ENCODE measurements at places on chromosomes 6 and 20.

GRCh38 chr20:52031563-52032303 is 159.8 kb downstream of the ZFP64 start:
- H3K36me3 ChIP-seq: no peaks in the 10 kb centered on the region
- no peak for DNase-seq
- H3K27me3 ChIP-seq: no peaks in the 10 kb centered on the region
- H3K4me3 ChIP-seq: no peak overlapping the region

DNA sequence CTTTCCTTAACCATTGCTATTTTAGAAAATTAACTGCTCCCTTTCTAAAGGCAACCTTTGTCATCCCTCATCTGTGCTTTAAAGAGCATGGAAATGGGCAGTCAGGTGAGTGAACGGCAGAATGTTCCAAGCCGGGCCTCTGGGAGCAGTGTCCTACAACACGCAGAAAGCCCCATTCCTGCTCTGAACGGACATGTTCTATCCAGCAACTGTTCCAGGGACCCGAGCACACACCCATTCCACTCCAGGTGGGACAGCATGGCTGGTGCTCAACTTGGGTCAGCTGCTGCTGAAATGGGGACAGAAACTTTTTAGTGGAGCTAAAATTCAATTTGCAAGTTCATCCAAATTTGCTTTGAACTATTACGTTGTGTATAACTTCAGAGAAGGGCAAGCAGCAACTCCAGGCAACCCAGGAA is 26.7 kb downstream of the DIDO1 start:
- H3K27ac ChIP-seq: no peak overlapping the region
- H3K4me3 ChIP-seq: no peak overlapping the region
- no peaks in the 10 kb centered on the region for H3K27me3 ChIP-seq
- H3K4me1 ChIP-seq: peaks cover 5% of the 10 kb centered on the region
- H3K36me3 ChIP-seq: peaks cover 34% of the 10 kb centered on the region

- H3K4me3 ChIP-seq: no peak overlapping the region
- no peak for DNase-seq
- no peaks in the 10 kb centered on the region for H3K36me3 ChIP-seq
- no peaks in the 10 kb centered on the region for H3K4me1 ChIP-seq
Measured at GRCh38 chr6:71336901-71337300, 48.3 kb downstream of the OGFRL1 start.

DNA sequence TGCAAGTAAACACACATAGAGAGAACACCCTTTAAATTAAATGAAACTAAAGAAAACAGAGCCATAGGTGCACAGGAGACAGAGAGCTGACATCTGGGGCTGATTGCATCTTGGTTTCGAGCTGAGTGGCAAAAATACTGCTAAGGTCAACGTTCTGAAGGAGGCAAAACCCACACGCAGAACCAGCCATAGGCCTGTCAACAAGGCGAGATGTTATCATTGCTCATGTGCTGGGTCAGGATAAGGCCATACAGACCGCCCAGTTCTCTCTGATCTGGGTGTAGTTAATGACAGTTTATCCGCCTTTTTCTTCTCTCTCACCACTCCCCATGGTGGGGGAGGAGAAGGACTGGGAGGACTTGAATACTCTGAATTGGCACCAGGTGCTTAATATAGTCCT is 4.5 kb upstream of the FAM110A start:
- H3K27me3 ChIP-seq: no peaks in the 10 kb centered on the region
- H3K4me1 ChIP-seq: peaks cover 5% of the 10 kb centered on the region
- no peak overlapping the region for H3K27ac ChIP-seq
- no peaks in the 10 kb centered on the region for H3K36me3 ChIP-seq
- no peak overlapping the region for H3K4me3 ChIP-seq

- peak overlapping the region; percentile 70 for H3K4me3 ChIP-seq
- DNase-seq: no peak
- H3K4me1 ChIP-seq: peaks cover 19% of the 10 kb centered on the region
- peak overlapping the region; percentile 79 for H3K27ac ChIP-seq
- no peaks in the 10 kb centered on the region for H3K27me3 ChIP-seq
- no peaks in the 10 kb centered on the region for H3K36me3 ChIP-seq
Measured at GRCh38 chr20:35617397-35618262, 2.0 kb downstream of the SPAG4 start.

DNA sequence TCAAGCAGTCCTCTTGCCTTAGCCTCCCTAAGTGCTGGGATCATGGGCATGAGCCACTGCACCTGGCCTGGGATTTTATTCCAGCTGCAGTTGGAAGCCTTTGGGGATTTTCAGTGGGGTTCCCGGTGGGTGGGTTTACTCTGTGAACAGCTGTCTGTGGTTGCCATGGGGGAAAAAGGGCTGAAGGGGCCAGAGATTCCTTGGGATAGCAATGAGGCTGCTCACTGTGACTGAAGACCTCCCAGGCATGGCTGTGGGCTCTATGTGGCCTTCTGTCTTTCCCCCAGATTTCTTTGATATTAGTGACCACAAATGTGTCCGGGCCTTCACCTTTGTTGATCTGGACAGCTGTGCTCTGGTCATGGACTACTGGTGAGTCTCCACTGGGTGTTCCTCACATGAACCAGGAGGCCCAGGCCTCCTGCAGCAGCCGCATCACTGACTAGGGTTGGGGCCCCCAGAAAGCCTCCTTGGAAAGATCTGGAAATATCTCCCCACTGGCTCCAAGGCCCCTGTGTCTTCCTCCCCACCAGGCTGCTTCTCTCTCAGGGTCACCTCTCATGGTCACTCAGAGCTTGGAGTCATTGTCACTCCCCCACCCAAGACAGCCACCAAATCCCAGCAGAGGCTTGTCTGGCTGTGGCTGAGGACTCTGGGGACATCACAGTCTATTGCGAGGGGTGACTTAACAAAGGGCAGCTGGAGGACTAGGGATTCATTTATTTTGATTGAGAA is 33.4 kb downstream of the EFCAB8 start:
- no peaks in the 10 kb centered on the region for H3K27me3 ChIP-seq
- H3K36me3 ChIP-seq: no peaks in the 10 kb centered on the region
- DNase-seq: no peak
- no peak overlapping the region for H3K27ac ChIP-seq
- H3K4me1 ChIP-seq: no peaks in the 10 kb centered on the region
- no peak overlapping the region for H3K4me3 ChIP-seq

DNA sequence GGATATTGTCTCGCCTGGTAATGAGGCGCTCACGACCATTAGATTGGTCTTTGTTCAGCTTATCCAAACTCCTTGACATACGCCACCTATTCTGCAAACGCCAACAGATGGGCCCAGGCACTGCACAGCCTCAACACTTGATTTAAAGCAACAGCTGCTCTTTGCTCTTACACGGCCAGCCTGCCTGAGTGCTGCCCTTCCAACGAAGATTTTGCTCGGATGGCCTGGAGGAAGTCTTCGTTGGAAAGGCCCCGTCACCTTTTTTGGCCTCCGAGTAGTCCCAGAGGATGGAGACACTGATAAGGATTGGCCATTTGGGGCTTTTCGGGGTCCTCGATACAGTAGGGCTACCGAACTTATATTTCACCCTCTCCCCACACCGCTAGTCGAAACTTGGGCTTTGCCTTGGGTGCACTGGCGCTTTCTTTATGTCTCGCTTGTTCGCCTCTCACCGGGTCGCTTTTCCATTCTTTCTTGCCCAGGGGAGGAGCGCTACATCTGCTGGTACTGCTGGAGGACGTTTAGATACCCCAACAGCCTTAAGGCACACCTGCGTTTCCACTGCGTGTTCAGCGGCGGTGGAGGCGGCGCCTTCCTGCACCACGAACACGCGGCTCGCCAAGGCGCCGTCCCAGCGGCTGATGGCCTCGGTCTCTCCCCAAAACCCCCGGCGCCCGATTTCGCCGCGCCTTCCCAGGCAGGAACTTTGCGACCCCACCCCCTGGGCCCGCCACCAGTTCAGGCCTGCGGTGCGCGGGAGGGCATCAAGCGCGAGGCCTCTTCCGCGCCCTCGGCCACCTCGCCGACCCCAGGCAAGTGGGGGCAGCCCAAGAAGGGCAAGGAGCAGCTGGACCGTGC is 6.1 kb downstream of the PRDM13 start:
- H3K27me3 ChIP-seq: peaks cover 13% of the 10 kb centered on the region
- no peak overlapping the region for H3K4me3 ChIP-seq
- H3K27ac ChIP-seq: no peak overlapping the region
- no peaks in the 10 kb centered on the region for H3K36me3 ChIP-seq

DNA sequence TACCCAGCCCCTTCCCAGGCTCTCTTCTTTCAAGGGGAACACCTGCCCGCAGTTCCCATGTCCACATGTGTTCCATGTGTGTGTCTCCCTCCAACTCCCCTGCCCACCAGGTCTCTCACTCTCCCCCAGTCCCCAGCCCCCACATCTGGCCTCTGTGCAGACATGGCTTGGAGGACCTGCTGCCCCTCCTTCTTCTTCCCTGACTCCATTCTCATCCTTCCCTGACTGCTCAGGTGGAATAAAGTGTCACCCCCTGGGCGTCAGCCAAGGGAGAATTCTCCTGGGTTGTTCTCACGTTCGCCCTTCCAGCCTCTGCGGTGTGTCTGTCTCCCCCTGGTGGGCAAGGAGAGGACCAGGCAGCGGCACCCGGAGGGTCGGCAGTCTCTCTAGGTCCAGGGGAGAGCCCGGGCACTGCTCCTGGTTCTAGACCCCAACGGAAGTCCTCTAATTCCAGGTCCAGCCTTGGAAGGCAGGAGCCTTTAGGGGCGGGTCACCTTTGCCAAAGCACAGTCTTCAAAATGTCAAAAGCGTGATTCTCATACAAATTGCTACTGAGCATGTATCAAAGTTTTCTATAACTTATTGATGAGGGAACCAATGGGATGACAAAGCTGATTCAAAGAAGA is 50.5 kb downstream of the EBF4 start:
- no peaks in the 10 kb centered on the region for H3K4me1 ChIP-seq
- H3K4me3 ChIP-seq: no peak overlapping the region
- H3K27me3 ChIP-seq: no peaks in the 10 kb centered on the region
- peak; percentile 54 for DNase-seq

DNA sequence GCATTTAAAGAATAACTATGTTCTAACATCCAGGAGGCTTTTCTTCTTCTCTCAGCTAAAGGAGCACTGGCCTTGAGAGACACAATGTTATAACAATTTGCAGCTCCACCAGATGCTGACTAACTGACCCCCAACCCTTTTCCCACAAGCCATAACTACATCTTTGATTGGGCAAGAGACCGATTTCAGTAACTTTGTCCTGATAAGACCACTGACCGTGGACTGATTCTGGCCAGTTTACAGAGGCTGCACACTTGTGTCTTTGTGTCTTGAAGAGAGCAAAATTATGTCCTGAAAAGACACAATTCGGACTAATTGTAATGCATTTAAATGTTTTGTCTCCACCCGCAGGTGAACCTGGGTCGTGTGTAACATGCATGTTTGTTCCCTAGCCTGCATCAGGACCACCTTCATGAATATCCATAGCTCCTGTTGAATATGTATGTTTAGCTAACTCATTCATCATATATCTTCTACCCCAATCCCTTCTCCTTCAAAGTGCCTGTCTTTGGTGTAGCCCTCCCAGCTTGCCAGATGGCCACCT is 22.3 kb downstream of the ABRACL start:
- H3K4me3 ChIP-seq: no peak overlapping the region
- no peaks in the 10 kb centered on the region for H3K36me3 ChIP-seq
- H3K27me3 ChIP-seq: no peaks in the 10 kb centered on the region
- H3K4me1 ChIP-seq: no peaks in the 10 kb centered on the region

- DNase-seq: no peak
- H3K36me3 ChIP-seq: no peaks in the 10 kb centered on the region
- no peak overlapping the region for H3K4me3 ChIP-seq
- no peak overlapping the region for H3K27ac ChIP-seq
Measured at GRCh38 chr20:52172392-52173047, 19.1 kb downstream of the ZFP64 start.

GRCh38 chr6:71349976-71350615 is 61.5 kb downstream of the OGFRL1 start:
- H3K27me3 ChIP-seq: peaks cover 12% of the 10 kb centered on the region
- no peak overlapping the region for H3K27ac ChIP-seq
- DNase-seq: no peak
- no peak overlapping the region for H3K4me3 ChIP-seq
- no peaks in the 10 kb centered on the region for H3K36me3 ChIP-seq

DNA sequence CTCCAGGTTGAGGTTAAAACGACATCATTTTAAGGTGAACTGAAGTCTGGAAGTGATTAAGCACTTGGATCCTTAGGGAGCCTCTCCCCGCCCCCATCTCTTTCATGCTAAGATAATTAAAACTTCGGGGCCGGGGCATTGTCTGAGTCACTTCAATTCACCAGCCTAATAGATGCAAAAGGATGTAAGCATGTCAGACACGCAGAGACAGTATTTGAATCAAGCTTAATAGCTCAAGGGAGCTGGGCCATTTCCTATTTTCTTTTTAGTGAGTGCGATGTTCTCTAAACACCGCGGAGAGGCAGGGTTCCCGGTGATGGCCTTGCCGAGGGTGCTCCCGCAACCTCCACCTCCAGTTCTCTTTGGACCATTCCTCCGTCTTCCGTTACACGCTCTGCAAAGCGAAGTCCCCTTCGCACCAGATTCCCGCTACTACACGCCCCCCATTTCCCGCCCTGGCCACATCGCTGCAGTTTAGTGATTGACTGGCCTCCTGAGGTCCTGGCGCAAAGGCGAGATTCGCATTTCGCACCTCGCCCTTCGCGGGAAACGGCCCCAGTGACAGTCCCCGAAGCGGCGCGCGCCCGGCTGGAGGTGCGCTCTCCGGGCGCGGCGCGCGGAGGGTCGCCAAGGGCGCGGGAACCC is 516 bp upstream of the IRF4 start:
- H3K27me3 ChIP-seq: no peaks in the 10 kb centered on the region
- H3K4me3 ChIP-seq: no peak overlapping the region
- DNase-seq: no peak
- H3K36me3 ChIP-seq: no peaks in the 10 kb centered on the region

- no peaks in the 10 kb centered on the region for H3K36me3 ChIP-seq
- H3K4me3 ChIP-seq: no peak overlapping the region
- no peaks in the 10 kb centered on the region for H3K4me1 ChIP-seq
- H3K27ac ChIP-seq: no peak overlapping the region
Measured at GRCh38 chr6:130749402-130749801, 77.8 kb upstream of the SMLR1 start.

DNA sequence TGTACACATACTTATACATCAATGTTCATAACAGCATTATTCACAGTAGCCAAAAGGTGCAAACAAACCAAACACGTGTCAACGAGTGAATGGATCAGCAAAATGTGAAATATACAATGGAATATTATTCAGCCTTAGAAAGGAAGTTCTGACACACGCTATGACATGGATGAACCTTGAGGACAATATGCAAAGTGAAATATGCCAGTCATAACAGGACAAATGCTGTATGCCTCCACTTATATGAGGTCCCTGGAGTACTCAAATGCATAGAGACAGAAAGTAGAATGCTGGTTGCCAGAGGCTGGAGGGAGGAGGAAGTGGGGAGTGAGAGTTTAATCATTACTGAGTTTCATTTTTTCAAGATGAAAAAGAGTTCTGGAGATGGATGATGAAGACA is 37.8 kb upstream of the IGF2R start:
- H3K27me3 ChIP-seq: peaks cover 4% of the 10 kb centered on the region
- no peak for DNase-seq
- no peak overlapping the region for H3K4me3 ChIP-seq
- no peaks in the 10 kb centered on the region for H3K36me3 ChIP-seq

- DNase-seq: no peak
- no peaks in the 10 kb centered on the region for H3K27me3 ChIP-seq
- no peak overlapping the region for H3K4me3 ChIP-seq
- no peak overlapping the region for H3K27ac ChIP-seq
- H3K4me1 ChIP-seq: no peaks in the 10 kb centered on the region
Measured at GRCh38 chr6:104239971-104240370, 619.7 kb downstream of the HACE1 start.
